ENCODE measurements at places on chromosomes 1 and 21. TPM values are rescaled to one million over a fixed set of nuclear protein-coding genes. Genes with fewer than 3 reads are reported as not detected.

Gene RPL5
- 2,725 TPM for total RNA-seq

Gene CFAP141
- not detected for total RNA-seq

Gene TMED5
- 57.0 TPM for total RNA-seq

Gene CELA2A
- not detected for total RNA-seq

Gene SPAG17
- not detected for total RNA-seq

Gene SHE
- 0.26 TPM for total RNA-seq

Gene TAS1R1
- not detected for total RNA-seq

Gene DAB1
- not detected for total RNA-seq

Gene PEX14
- 20.8 TPM for total RNA-seq

Gene TRIM46
- 6.4 TPM for total RNA-seq

Gene IGSF3
- 0.32 TPM for total RNA-seq

Gene GUK1
- total RNA-seq: 338 TPM

Gene PRAMEF7
- not detected for total RNA-seq

Gene USF1
- total RNA-seq: 27.8 TPM

Gene RGS16
- total RNA-seq: 0.39 TPM

Gene PGBD5
- 1.3 TPM for total RNA-seq

Gene TP73
- 0.16 TPM for total RNA-seq

Gene PARS2
- total RNA-seq: 4.8 TPM

Gene SAMD11
- 46.1 TPM for total RNA-seq

Gene FCRL2
- total RNA-seq: not detected

Gene ESRRG
- 0.65 TPM for total RNA-seq

Gene GREM2
- total RNA-seq: not detected

Gene POTED
- total RNA-seq: not detected

Gene CD1D
- total RNA-seq: 17.6 TPM

Gene ZMPSTE24
- 35.9 TPM for total RNA-seq

Gene TFAP2E
- total RNA-seq: 0.16 TPM
